ENCODE measurements at places on chromosomes 5 and 9.

GRCh38 chr5:56288873-56289601, 55.9 kb upstream of the ANKRD55 start:
- no peak for DNase-seq

DNA sequence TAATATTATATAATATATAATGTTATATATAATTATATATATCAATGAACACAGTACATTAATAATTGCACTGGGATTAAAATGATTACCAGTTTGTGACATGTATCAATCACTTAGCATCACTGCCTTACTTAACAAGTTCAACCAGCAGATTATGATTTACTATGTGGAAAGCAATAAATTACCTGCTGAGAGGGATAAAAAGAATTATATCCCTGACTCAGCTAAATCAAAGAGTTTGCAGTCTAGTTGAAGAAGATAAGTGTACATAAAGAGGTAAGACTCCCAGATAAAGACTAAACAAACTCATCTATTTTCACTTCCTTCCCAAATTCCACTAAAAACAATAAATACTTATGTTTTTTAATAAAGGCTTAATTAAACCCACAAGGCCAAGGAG, 11.2 kb downstream of the PLAA start:
- no peak for DNase-seq

DNA sequence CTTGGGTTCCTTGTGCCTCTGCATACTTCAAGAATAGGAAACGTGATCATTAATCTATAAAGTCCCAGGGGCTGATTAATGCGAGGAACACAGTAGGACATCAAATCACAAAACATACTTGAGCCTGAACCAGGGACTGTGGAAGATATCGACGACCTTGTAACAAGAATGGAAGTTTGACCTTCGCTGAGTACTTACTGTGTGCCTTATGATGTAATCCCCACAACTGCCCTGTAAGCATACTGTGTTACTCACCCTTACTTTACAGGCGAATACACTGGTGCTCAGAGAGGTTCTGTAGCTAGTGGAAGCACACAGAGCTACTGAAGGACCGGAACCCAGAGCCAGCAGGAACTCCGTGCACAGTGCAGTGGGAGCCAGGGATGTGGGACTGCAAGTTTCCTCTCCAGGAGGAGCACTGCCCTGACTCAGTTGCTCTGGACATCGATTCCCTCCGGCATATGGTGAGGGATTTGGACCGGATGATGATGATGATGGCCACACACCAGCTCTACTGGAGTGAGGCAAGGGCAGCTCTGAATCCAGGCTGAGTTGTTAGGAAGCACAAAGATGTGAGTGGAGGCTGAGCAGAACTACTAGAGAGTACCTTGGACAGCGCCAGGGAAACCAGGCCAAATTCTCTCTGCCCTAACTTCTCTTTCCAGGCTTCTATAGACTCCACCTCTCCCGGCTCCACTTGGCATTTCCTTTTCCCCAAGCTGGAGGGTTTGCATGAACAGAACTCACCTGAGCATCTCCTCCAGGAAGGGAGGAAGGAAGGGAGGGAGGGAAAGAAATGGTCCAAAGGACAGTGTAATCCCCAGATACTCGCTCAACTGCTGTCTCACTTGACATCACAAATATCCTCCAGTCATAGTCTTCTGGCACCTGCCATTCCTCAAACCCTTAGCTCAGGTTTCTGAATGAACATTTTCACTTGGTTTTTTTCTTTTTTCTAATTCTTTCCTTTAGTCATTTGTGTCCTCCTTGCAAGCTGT, 1.5 kb upstream of the GABBR2 start:
- DNase-seq, result no peak

DNA sequence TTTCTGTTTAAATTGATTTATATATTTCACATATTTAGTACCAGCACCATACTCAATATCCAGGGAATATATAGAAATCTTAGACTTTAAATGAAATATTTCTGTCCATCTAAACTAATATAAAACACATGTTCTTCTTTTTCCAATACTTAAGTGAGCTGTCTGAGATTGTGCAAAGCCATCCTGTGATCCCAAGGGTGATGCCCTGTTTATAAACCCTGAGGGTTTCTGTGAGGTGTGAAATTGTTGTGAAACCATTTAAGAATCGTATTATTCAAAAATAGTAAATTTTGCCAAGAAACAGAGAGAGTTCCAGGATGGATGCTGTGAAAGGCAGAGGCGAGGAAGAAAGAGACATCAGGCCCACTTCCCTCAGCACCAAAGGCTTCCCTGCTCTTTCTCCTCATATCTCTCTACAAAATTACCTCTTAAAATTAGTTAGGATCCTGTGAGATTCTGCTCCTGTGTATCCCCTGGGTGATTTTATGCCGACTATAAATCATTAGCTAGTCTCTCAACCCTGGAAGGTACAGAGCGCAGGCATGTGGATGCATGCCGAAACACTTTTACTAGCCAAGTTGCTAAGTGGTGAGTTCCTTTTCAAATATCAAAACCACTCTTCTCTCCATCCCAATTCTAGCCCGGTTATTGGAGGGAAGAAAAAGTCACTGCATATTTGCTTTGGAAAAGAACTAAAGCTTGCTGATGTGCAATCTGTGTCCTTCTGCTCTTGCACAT, 183.0 kb downstream of the GLIS3 start:
- no peak for DNase-seq

GRCh38 chr5:109688630-109688969, 1.1 kb upstream of the MAN2A1 start:
- DNase-seq, result no peak

GRCh38 chr5:35854248-35854647, 2.4 kb upstream of the IL7R start:
- DNase-seq, result no peak

GRCh38 chr9:2317591-2317990, 302.4 kb downstream of the SMARCA2 start:
- DNase-seq, result no peak

- peak; percentile 14 for DNase-seq
Measured at GRCh38 chr9:120490888-120491595, 88.9 kb downstream of the CDK5RAP2 start.
